ENCODE measurements at places on chromosomes 6 and 20. TPM values are rescaled to one million over a fixed set of nuclear protein-coding genes. Genes with fewer than 3 reads are reported as not detected.

Gene PGBD1
- total RNA-seq, result 7.6 TPM

Gene CFB
- 5.6 TPM for total RNA-seq

Gene SLC35F1
- total RNA-seq, result not detected

Gene FERMT1
- 0.95 TPM for total RNA-seq

Gene RUNX2
- 7.0 TPM for total RNA-seq

Gene MEP1A
- total RNA-seq, result not detected

Gene OR12D1
- total RNA-seq, result not detected

Gene PNPLA1
- not detected for total RNA-seq

Gene RAD21L1
- 1.0 TPM for total RNA-seq

Gene THBD
- total RNA-seq, result 0.26 TPM

Gene MRPS10
- 67.6 TPM for total RNA-seq

Data from Panc1 (cell line).